ENCODE measurements at places on chromosomes 2 and 18.

- DNase-seq = peak; percentile 10
Measured at GRCh38 chr2:129812071-129812470, 167.4 kb upstream of the RAB6C start.

- no peak for DNase-seq
Measured at GRCh38 chr2:98875081-98875728, 60.8 kb downstream of the CRACDL start.

GRCh38 chr2:36356298-36356989 lies 866 bp downstream of the CRIM1 start:
- DNase-seq = peak; percentile 49

DNA sequence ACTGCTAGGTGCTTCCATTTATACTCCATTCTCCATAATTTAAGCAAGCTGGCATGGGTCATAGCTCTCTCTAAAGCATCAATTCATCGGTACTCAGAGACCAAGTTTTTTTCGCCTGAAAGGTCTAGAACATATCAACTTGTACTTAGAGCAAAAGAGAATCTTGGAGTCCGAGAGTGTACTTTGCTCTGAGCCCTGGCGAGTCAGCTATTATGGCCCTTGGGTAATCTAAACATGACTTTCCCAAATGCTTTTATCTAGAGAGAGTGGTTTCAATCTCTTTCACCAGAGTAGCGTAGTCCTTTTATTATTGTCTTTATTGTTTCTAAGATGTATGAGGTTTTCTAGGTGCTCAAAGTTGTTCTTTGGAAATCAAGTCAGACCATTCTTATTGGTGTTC lies 34.4 kb downstream of the MAIP1 start:
- no peak for DNase-seq

DNA sequence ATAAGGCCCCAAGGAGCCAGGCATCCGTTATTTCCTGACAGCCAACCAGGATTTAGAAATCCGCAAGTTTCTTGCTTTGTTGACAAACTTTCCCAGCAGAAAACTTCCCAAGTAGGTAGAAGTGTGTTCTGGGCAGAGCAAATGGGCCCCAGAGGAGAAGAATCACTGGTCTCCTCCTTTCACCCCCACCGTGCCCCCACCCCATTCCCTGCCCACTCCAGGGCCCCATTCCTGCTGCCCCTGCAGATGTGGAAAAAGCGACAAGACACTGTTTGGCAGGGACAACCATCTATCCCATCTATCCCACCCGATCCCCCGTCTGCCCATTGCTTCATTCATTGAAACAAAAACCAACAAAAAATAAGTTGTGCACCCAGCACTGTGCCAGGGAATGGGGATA lies 10.2 kb upstream of the FAHD2A start:
- no peak for DNase-seq

DNA sequence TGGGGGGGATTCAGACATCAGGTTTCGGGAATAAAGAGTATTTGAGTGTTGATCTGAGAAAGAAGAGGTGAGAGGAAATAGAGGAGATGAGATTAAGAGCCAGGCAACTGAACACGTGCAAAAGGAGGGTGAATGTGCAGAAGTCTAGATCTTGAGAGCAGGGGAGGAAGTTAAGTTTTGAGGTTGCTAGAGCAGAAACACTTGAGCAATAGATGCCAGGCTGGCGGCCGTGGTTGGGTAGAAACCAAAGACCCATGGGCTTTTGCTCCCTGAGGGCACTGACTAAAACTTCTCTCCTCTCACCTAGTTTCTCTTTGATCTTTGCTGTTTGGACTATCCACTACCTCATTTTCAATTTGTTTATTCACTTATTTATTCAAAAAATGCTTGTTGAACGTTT lies 116.0 kb downstream of the CDC42EP3 start:
- peak; percentile 22 for DNase-seq

DNA sequence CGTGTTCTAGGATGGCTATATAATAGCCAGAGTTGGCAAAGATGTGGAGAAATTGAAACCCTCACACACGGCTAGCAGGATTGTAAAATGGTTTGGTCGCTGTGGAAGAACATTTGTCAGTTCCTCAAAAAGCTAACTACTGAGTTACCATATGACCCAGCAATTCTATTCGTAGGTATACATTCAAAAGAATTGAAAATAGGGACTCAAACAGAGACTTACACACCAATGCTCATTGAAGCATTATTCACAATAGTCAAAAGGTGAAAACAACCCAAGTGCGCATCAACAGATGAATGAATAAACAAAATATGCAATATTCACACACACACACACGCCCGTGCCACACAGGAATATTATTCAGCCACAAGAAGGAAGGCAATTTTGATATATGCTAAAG lies 98.7 kb downstream of the PLA2R1 start:
- DNase-seq = no peak

DNA sequence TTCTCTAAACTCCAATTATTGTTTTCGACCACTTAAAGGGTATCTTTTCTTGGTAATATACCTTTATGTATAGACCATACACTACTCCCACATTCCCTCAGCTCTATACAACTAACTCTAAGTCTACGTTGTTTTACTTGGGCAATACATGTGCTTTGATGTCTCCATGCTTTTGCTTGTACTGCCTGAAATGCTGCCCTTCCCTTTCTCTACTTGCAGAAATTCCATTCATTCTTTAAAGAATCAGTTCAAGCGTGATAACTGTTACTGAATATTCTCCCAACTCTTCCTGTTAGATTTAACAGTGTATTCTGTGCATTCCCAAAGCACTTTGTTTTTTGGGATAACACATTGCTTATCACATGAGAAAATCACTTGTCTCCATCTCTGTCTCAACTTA lies 157.0 kb upstream of the AQP4 start:
- DNase-seq = no peak

- peak; percentile 64 for DNase-seq
Measured at GRCh38 chr2:86788881-86789686, 1.6 kb downstream of the CD8A start.

DNA sequence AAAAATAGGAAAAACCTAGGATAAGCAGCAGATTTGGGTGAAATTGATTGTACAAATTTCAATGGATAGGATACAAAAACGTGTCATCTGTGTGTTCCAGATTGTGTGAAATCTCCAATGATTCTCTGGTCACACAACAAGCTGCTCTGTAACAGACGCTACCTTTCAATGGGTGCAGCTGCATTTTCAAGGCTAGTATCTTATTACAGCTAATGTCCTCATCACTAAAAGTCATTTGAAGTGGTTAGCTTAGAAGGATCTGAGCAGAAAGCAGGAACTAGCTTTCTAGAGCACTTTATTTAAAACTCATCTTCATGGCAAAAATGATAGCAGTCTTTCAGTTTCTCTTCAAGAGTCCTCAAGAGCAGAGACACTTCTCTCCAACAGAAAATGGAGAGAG lies 364.6 kb downstream of the LRP1B start:
- no peak for DNase-seq

GRCh38 chr2:71930049-71930681 lies 217.5 kb downstream of the CYP26B1 start:
- no peak for DNase-seq

DNA sequence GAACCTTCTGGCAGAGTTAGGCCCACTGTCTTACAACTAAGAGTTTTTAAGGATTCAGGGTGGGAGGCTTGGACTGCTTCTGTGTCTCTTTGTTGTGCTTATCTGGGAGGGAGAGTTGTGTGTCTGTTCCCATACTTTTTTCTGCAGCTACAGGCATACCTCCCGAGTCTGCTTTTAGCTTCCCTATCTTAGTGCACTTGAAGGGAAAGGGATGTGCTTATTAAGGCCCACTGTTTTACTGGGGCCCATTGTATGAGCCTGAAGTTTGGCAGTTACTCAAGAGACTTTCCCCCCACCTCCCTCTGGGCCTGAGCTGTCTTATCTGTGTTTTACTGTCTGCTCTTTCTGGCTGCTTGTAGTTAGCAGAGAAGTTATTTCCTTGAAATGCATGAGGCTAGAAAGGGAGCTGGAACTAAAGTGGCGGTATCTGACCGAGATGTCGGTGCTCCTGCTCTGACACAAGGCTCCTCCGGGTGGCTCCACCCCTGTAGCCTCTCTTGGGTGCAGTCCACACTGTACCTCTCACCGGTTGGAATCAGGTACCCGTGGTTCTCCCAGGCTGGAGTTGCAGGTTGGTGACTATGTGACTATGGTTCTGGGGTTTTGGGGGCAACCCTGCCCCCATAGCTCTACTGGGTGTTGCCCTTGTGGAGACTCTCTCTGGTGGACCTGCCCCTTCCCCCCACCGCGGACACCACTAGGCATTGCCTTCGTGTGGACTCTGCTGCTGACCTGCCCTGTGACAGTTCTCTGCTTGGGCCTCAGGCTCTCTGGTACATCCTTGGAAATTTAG lies 12.9 kb downstream of the UBR3 start:
- no peak for DNase-seq

DNA sequence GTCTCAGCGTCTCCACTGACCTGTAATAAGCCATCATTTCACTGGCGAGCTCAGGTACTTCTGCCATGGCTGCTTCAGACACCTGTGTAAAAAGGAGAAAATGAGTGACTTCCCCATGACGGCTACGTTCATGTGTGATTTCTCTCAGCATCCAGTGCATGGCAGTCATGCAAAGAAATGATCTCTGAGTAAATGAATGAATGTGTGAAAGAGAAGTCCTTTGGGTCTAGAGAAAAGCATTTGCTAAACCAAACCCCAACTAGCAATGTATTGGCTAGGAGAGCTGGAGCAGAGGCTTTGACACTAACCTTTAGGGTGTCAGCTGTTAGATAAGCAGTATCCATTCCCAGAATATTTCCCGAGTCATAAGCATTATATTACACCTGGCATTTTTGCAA lies 417 bp downstream of the IL1B start:
- DNase-seq = no peak

- no peak for DNase-seq
Measured at GRCh38 chr18:73663581-73663980, 484.1 kb downstream of the FBXO15 start.

GRCh38 chr2:241794250-241794823 lies 14.7 kb upstream of the NEU4 start:
- DNase-seq = no peak

DNA sequence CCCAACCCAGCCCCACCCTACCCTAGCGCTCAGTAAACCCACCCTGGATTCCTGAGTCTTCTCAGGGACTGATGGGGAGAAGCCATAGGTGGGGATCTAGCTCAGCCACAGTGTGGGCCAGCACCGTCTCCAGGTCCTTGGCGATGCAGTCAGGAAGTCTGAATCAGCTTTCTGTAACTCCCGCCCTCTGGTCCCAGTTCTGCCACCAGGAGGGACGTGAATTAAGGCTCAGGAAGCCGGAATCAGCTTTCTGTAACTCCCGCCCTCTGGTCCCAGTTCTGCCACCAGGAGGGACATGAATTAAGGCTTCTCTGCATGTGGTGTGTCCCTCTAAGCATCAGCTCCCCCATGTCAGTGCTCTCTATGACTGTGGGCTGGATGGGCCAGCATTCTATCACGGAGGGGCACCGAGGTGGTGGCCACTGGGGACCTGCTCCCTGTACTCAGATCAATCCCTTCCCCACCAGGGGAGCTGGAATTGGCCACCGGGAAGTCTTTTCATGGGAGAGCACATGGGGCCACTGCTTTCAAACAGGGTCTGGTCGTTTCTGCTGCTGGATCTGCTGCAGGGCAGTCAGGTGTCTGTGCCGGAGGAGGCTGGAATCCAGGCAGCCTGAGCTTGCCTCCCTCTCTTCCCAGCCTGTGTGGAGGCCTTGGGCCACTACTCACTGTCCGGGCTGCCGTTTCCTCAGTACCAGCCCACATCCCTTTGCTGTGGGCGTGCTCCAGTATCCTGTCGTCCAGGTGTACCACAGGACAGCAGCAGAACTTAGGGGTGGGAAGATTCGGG lies 24.7 kb downstream of the ASB18 start:
- DNase-seq = no peak

DNA sequence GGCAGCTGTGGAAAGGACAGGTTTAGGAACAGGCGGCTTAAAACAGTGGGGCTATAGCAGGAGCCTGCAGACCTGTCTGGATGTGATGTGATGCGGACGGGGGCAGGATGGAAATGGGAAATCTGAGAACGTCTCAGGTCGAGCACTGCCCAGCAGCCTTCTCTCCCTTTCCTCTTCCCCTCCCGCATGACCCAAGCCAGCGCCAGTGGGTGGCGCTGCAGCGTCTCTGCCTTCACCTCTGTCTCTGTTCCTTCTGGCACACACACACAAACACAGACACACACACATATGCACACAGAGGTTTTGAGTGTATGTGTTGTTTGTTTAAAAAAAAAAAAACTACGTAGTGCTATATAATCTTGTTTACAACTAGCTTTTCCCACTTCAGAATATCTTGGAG lies 82.0 kb upstream of the SLC66A3 start:
- peak; percentile 20 for DNase-seq

- DNase-seq = no peak
Measured at GRCh38 chr18:44541159-44541558, 139.5 kb upstream of the SETBP1 start.

GRCh38 chr18:48694295-48694694 lies 155.5 kb downstream of the CTIF start:
- no peak for DNase-seq

GRCh38 chr2:176211110-176211509 lies 22.6 kb downstream of the HOXD1 start:
- no peak for DNase-seq

DNA sequence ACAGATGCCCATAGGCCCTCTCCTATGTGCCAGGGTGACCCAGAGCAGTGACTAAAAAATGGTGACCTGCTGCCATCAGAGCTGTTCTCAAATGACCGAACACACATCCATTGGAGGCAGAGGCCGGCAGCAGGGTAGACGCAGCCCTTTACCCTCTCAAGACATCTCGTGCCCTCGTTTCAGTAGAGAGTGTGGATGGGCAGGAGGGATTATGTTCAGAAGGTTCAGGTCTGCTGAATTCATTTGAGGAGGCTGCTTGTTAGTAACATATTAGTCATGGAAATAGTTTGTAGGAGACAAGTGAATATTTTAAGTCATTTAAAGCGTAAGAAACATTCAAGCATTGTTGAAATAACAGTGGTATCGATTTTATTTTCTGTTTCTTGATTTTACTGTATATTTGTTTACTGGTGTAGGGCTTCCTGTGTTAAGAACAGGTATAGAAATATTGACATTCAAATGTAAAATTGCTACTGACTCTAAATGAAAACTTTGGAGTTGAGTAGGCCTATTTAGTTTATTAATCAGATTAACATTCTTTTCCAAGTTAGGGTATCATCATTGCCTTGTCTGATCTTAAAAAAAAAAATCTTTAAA lies 82.6 kb downstream of the ZNF532 start:
- no peak for DNase-seq

GRCh38 chr18:76720683-76721082 lies 101.7 kb upstream of the ZNF236 start:
- DNase-seq = no peak

GRCh38 chr18:48355276-48356115 lies 53.7 kb downstream of the ZBTB7C start:
- DNase-seq = no peak

GRCh38 chr2:229880892-229881586 lies 40.8 kb downstream of the TRIP12 start:
- DNase-seq = no peak

All from activated naive CD8-positive, alpha-beta T cell treated with anti-CD3 and anti-CD28 coated beads, Interleukin-2, amount 50 U/mL, for 24 hours (primary cell).